ENCODE measurements at places on chromosomes 5 and 9. TPM values are rescaled to one million over a fixed set of nuclear protein-coding genes. Genes with fewer than 3 reads are reported as not detected.

Gene RLN2
- polyA plus RNA-seq = 1.8 TPM

Gene HEMGN
- not detected for polyA plus RNA-seq

Gene DRD1
- polyA plus RNA-seq = 10.2 TPM

Gene FGF18
- not detected for polyA plus RNA-seq

Gene STK32A
- 12.6 TPM for polyA plus RNA-seq

Gene HMCN2
- not detected for polyA plus RNA-seq

Gene CCDC69
- polyA plus RNA-seq = 6.6 TPM

Gene ABLIM3
- polyA plus RNA-seq = 4.1 TPM

Gene SPINK5
- polyA plus RNA-seq = 0.23 TPM

Gene CARD9
- not detected for polyA plus RNA-seq

Gene COL5A1
- polyA plus RNA-seq = 5.9 TPM

Gene MYMK
- not detected for polyA plus RNA-seq

Gene PRSS3
- 26.2 TPM for polyA plus RNA-seq

Gene PLEKHG4B
- polyA plus RNA-seq = 0.19 TPM

Gene PCDHA5
- polyA plus RNA-seq = 6.3 TPM

Gene CEL
- polyA plus RNA-seq = 0.09 TPM

Gene GABRA6
- 21.4 TPM for polyA plus RNA-seq

Gene SNCAIP
- 4.6 TPM for polyA plus RNA-seq
